ENCODE measurements at places on chromosomes 16 and 17.
A peak's percentile ranks its signal among the peaks of the same experiment; 100 is the strongest.

DNA sequence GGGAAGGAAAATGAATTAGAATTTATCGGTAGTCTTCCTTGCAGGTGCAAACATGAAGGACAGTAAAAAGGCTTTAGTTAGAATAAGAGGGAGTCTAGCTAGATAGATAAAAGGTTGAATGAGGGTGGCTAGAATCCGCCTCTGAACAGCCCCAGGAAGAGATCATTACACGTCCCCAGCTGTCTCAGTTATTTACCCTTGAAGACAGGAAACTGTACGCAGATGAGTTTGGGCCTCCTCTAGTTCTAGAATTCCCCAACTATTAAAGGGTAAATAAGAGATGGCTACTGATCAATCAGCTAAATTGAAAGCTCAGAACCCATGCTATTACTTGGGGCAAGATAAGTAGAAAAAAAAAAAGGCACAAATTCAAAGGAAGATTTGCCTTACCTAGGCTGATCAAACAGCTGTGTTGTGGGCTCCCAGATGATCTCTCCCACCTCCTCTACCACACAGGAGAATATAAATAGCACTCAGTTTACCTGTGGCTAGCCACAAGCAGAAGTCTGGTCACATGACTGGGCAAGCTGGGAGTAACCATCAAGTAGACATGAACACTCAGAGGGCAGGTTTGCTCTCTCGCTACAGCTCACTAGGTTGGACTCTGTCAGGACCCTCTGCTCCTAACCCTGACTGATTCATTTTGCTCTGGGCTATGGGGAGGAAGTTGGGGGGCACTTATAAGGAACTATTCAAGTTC, 17.0 kb downstream of the FAM117A start:
- DNase-seq = no peak

- DNase-seq = no peak
Measured at GRCh38 chr17:28398280-28398981, 7.6 kb downstream of the SLC46A1 start.

DNA sequence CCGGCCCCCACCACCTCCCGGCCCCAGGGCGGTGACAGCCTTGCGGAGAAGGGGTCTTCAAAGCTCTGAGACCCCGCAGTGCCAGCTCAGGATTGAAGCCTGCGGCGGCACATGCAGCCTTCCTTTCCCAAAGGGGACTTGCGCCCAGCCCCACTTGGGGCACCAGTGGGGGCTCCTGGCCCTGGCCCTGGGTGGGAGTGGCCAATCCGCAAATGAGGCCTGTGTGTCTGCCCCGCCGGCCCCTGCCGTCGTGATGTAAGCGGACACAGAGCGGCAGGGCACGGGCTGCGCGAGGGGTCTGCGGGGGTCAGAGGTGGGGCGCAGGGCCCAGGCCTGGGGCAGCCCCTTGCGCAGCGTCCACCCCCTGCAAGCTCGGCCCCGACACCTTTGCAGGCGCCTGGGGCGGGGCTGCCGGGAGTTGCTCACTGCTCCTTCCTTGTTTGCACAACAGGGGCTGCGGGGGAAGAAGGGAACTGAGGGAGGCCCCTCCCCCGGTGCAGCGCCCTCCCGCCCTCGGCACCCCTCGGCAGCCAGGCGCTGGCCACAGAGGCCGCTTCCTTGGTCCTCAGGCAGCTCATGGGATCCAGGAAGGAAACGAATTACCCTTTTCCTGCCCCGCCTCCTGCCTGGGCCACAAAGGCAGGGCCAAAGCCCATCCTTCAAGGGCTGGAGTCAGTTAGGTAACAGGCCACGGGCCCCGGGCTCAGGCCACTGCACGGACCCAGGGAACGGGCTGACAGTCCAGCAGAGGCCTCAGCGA, 2.9 kb downstream of the SLC16A3 start:
- no peak for DNase-seq

- DNase-seq = peak; percentile 93
Measured at GRCh38 chr16:50613281-50613963, 65.2 kb downstream of the NKD1 start.

GRCh38 chr16:7027401-7027800, 305.2 kb upstream of the RBFOX1 start:
- no peak for DNase-seq

GRCh38 chr17:8074554-8074953, 13.0 kb downstream of the ALOX12B start:
- DNase-seq = no peak

DNA sequence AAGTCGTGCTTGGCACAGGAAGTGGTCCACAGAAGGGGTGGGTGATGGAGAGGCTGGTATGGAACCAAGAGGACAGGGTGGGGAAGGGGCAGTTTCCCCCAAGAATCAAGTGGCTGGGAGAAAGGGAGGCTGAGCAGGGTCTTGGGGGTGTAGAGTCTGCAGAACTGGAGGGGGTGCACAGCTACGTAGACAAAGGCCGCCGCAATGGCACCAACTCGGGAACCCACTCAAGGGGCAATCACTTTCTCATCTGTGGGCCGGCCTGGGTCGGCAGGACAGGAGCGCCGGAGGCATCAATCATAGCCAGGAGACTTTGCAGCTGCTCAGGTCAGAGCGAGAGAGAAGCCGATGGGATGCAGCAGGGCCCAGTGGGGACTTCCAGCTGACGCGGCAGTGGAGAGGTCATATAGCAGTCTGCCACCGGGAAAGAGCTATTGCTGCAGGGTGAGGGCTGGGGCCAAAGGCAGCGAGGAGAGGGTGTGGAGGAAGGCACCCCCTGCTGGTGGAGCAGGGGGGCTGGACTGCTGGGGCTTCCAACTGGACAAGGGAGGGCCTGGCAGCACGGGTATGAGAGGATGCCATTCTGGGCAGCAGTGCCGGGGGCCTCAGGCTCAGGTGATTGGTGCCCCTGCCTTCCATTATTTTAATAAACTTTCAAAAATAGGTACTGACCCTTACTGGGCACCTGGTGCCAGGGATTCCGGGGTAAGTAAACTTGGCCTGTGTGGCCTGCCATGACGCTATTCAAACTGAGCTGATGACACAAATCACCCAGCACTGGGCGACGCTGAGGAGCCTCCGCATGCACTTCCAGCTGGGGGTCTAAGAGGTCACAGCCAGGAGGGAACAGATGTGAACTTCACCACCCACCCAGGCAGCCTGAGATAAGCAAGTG, 52.5 kb upstream of the MTSS2 start:
- DNase-seq = no peak

- DNase-seq = no peak
Measured at GRCh38 chr16:52035436-52035835, 511.5 kb downstream of the TOX3 start.

GRCh38 chr16:56657555-56658326, at the start of gene MT1F:
Gene MT1F (plus strand): TSS chr16:56657959. CDS start chr16:56658059, 100 bp downstream.
- DNase-seq = no peak

GRCh38 chr16:27633221-27633620, 83.3 kb downstream of the KATNIP start:
- DNase-seq = no peak

DNA sequence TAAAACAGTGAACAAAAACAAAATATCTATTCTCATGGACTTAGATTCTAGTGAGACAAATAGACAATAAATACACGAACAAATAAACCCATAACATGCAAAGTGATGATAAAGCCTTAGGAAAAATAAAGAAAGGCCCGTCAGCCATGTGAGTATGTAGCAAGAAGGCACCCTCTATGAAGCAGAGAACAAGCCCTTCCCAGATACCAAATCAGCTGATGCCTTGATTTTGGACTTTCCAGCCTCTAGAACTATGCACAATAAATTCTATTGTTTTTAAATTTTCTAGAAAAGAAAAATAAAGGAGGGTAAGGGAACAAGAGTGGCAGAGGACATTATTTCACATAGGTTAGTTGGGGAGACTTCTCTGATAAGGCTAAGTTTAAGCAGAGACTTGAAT, 40.7 kb upstream of the SMURF2 start:
- no peak for DNase-seq

DNA sequence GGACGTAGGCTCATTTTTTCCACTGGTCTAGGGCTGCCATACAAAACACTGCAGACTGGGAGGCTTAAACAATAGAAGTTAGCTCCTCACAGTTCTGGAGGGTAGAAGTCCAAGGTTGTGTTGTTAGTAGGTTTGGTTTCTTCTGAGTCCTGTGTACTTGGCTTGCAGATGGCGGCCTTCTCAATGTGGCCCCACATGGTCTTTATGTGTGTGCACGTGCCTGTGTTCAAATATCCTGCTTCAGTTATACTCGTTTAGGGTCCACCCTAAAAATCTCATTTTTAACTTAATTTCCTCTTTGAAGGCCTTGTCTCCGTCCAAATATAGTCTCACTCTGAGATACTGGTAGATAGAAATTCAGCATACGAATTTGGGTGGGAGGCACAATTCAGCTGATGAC, 542.4 kb downstream of the HAPSTR1 start:
- DNase-seq = no peak

DNA sequence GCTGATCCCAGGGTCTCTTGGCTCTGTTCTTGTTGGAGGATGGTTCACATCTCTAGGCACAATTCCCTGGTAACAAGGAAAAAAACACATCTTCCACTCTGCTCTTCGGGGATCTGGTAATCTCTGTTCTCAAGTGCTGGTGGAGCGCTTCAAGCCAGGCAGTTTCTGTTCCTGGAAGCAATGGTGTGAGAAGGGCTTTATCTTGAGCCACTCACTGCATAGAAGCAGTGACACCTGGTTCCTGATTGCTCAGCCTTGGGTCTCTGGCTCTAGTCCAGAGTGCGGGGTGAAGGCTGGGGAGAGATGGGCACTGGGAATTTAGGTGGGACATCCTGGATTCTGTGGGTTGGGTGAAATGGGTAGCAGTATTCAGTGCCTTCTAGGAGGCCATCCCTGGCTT, 14.1 kb downstream of the AKAP1 start:
- DNase-seq = no peak

DNA sequence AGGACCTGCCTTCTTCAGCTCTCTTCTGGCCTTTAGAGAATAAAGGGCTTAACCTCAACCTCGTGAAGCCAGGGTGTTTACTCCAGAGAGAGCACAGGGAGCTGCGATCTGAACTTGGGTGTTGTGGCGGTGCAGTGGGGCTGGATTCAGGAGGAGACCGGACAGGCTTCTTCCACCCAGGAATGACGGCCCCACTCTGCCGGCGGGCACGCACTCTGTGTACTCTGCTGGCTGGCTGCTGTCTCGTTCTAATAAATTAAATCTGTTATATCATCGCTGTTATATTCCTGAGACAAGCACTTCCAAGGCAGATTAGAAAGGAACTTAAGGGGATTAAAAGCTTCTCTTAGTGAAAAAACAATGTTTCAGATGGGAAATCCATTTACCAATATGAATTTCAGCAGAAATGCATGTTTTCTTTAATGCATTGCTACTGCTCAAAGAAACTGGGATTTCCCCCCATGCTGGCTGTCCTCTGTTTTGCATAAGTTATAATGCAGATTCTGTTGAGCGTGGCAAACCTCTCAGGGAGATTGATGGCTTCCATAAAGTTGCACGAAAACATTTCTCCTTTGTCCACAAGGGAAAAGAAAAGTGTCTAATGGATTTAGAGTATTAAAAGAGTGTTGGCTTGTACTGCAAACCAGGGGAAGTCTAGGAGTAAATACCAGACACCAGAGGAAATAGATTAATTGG, 168.6 kb upstream of the IRX3 start:
- no peak for DNase-seq

DNA sequence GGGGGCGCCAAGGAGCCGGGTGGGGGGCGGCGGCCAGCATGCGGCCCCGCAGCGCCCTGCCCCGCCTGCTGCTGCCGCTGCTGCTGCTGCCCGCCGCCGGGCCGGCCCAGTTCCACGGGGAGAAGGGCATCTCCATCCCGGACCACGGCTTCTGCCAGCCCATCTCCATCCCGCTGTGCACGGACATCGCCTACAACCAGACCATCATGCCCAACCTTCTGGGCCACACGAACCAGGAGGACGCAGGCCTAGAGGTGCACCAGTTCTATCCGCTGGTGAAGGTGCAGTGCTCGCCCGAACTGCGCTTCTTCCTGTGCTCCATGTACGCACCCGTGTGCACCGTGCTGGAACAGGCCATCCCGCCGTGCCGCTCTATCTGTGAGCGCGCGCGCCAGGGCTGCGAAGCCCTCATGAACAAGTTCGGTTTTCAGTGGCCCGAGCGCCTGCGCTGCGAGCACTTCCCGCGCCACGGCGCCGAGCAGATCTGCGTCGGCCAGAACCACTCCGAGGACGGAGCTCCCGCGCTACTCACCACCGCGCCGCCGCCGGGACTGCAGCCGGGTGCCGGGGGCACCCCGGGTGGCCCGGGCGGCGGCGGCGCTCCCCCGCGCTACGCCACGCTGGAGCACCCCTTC, 484 bp downstream of the FZD2 start:
- DNase-seq = no peak

- DNase-seq = no peak
Measured at GRCh38 chr16:1441391-1441829, 2.9 kb downstream of the CCDC154 start.

DNA sequence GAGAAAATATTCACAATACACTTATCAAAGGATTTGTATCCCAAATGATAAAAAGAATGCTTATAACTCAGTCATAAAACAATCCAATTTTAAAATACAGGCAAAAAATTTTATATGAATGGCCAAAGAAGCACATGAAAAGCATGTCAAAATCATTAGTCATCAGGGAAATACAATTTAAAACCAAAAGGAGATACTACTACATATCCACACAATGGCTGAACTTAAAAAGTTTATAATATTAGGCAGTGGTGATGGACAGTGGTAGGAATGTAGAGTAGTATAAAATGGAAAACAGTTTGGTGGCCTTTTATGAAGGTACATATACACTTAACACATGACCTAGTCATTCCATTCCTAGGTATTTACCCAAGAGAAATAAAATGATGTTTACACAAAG, 12.2 kb downstream of the CMC2 start:
- DNase-seq = no peak

GRCh38 chr17:61729690-61730268, 133.5 kb downstream of the BRIP1 start:
- no peak for DNase-seq

GRCh38 chr16:72501739-72502593, 330.0 kb upstream of the PMFBP1 start:
- DNase-seq = no peak

DNA sequence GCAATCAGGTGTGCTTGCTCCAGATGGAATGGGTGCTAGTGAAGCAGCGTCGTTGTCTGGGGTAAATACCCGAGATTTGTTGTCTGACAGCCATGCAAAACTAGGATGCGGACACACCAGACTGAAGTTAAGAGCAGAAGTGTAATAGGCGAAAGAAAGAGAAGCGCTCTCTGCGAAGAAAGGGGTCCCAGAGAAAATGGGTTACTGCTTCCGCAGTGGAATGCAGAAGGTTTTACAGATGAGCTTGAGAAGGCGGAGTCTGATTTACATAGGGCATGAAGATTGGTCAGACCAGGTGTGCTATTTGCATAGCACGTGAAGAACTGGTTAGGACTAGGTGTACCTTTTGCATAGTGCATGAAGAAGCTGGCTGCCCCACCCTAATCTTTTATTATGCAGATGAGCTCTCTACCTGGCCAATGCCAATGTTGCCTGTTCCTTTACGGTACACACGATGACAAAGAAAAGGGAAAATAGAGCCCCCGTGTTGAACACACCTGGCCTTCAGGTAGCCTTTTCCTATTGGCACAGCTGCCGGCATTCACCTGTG, 32.0 kb upstream of the SNN start:
- no peak for DNase-seq

- no peak for DNase-seq
Measured at GRCh38 chr16:84391151-84392030, 23.1 kb downstream of the ATP2C2 start.

Measured in vagina (tissue), 2 donors.